ENCODE measurements at places on chromosomes 1 and 21.

- no peak for DNase-seq
Measured at GRCh38 chr1:112714313-112715263, 544 bp downstream of the PPM1J start.

DNA sequence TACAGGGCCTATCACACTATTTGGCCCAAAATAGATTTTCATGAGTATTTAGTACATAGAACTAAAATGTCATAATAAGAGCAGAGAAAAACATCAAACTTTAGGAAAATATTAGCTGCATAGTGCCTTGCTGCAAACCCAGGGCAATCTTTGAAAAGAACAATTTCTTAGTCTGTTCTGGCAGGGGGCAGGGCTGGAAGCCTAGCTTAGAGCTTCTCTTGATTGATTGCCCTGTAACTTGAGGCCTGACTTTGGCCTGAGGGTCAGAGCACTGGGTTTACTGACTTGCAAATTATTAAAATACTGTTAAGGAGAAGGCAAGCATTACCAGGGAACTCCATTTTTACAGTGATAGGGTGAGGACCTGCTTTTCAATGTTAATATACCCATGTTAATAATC is 115.8 kb upstream of the SPAG17 start:
- no peak for DNase-seq

DNA sequence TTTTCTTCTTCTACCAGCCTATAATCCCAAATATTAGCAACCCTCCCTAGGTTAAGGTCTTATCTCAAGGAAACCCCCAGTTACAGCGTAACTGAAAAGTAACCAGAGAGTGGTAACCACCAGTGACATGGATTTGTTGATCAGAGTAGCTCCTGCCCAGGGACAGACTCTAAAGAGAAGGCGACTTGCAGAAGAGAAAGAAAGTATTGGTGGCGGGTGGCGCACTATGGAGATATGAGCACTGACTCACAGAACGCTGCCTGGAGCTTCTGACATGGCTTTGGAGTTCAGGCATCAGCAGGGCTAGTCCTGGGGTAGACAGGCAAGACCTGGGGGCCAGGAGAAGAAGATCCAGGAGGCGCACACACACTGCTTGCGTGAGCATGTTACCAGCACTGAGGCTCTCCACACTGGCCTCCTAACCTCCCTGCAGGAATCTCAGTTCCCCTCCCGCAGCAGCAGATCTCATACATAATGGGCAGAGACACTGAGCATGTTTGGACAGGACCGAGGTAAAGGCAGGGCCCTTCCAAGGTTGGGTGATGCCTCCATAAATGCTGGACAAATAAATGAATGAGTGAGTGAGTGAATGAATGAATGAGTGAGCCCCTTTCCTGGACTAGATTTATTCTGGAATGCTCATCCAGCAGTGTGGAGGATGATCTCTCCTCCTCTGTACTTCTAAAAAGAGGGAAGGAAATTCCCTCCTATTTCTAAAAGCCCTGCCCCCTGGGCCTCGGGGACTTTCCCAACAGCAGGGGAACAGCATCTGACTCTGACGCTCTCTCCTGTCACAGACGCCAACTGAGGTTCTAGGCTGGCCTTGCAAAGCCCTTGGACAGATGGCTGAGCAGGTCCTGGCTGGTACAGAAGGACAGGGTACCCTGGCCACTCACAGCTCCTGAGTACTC is 175.5 kb downstream of the CLIC6 start:
- no peak for DNase-seq

- no peak for DNase-seq
Measured at GRCh38 chr1:58204284-58204683, 342.2 kb downstream of the OMA1 start.

- DNase-seq = no peak
Measured at GRCh38 chr1:13813398-13814012, 113.5 kb downstream of the PRDM2 start.

GRCh38 chr1:244758708-244759107 is 76.8 kb upstream of the COX20 start:
- no peak for DNase-seq

GRCh38 chr1:161432091-161432490 is 64.4 kb upstream of the CFAP126 start:
- no peak for DNase-seq

DNA sequence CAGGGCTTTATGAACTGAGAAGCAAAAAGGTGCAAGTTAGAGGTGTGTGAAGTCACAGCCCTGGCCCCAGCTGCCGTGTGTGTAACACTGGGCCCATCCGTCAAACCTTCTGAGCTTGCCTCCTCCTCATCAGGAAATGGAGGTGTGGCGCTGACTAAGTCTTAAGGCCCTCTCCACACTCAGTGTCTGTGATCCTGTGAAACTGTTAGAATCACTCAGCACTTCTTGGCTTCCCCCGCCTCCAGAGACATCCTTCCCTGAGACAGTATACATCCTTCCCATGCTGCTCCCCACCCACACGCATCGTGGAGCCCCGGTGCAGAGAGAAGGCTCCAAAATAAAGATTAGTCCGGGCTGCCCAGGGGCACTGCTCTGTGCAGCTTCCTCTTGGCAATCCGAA is 33.3 kb downstream of the LRP8 start:
- no peak for DNase-seq

DNA sequence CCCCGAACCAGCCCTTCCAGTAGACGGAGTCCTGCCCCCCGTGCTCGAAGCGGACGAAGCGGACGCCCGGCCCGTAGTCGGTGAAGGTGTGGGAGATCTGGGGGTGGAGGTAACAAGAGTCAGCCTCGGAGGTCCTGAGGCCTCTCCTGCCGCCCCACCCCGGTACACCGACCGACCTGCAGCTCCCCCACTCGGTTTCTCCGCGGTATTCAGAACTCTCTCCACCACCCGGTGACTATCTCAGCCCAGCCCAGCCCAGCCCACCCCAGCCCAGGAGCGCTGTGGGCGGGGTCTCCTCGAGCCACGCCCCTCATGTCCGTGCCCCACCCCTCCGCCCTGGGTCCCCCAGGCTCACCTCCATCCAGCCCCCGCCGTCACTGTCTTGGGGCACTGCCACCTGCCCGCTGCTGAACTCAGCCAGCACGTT is 5.5 kb downstream of the FBXO2 start:
- no peak for DNase-seq

DNA sequence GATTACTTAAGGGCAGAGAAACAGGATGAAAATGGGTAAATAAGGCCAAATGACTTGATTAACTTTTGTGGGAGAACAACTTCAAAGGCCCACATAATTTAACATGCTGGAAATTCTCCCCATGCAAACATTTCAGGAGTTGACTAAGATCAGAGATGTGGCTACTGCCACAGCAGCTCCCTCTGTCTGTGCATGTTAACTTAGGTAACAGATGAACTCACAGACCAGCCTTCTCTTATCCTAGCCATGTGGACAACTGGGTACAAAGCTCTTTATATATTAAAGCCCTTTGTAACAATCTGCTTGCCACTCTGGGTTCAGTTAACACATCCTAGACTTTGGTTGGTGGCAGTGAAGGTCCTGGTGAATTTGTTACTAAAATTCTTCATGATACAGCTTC is 33.2 kb downstream of the BEND5 start:
- DNase-seq = no peak

- no peak for DNase-seq
Measured at GRCh38 chr1:21910558-21911204, 26.4 kb downstream of the HSPG2 start.

- no peak for DNase-seq
Measured at GRCh38 chr1:21284206-21285054, 5.8 kb downstream of the ECE1 start.
